ENCODE measurements at places on chromosomes 1 and 21.

GRCh38 chr1:31912839-31913239 is 25.3 kb downstream of the PTP4A2 start:
- DNase-seq = no peak

GRCh38 chr1:30275926-30276764 is 447.2 kb downstream of the MATN1 start:
- no peak for DNase-seq

GRCh38 chr1:190475421-190476141 is 2.1 kb downstream of the BRINP3 start:
- DNase-seq = no peak

DNA sequence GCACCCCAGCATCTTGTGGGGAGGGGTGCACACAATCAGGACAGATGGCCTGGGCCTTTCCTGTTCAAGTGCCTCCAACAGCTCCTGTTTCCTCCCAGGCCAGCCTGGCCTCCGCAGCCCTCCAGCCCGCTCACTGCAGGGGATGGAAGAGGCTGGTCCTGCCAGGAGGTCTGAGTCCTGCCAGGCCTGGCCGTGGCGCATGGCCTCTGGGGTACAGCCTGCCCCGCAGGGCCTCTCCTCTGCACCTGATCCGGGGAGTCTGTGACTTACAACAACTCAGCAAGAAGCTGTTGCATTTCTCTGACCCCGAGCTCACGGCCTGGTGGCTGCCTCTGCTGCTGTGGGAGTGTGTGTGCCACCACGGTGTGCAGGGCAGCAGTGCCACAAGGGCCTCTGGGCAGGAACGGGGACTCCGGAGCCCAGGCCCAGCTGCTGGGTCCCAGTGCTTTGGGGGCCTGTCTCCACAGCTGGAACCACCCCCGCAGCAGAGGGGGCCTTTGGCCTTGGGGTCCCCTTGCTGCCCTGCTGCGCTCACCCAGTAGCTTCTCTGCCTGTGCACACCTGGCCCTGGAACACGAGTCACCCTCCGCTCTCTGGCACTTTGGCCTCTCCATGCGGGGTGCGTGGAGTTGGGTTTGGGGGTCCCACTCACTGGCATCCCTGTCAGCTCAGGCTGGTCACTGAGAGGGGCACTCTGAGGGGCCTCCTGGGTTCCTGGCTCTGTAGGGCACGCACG is 17.4 kb upstream of the LRRC3 start:
- no peak for DNase-seq

- no peak for DNase-seq
These were observed 73.3 kb downstream of the HSF2BP start for GRCh38 chr21:43585924-43586413.

GRCh38 chr1:63523738-63524137 is 413 bp downstream of the EFCAB7 start:
- DNase-seq = no peak

DNA sequence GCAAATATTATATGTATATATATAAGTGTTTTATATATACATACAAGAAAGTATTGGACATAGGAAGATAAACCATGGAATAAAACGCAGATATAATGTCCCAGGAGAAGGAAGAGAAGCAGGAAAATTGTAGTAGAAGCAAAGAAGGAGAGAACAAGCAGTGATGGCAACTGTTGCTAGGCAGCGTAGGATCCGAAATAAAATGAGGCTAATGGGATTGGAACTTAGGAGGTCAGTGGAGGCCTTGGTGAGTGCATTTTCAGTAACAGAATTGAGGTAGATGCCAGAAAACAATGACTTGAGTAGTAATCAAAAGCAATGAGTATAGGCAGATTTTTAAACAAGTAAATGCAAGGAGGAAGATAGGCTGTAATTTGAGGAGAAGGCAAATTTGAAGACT is 265.8 kb downstream of the LRRC7 start:
- no peak for DNase-seq

DNA sequence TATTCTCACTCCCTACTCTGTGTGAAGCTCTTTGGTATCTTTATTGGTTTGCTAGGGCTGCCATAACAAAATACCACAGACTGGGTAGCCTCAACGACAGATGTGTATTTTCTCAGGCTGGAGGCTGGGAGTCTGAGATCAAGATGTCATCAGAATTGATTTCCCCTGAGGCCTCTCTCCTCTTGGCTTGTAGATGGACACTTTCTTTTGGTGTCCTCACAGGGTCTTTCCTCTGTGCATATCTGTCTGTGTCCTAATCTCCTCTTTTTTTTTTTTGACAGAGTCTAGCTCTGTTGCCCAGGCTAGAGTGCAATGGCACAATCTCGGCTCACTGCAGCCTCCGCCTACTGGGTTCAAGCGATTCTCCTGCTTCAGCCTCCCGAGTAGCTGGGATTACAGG is 71.4 kb upstream of the KCNJ6 start:
- no peak for DNase-seq

DNA sequence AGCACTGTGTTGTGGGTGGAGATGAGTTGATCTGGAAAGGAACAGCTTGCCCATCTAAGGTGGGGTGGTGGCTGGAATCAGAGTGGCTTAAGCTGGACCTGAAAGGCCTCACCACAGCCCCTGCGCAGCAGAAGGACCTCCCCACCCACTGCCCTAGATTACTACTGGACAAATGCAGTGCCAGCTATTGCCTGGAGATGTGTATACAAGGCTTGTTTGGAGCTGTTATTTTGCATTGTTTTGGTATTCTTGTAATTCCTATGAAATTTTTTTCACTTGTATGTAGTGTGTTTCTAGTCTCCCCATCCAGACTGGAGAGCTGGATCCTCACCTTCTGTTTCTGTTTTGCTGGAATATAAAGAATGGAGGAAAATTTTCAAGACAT is 1.3 kb upstream of the SLC30A1 start:
- DNase-seq = no peak

GRCh38 chr1:1889847-1890505 is 911 bp downstream of the GNB1 start:
- DNase-seq = no peak

- DNase-seq = no peak
These were observed 418.9 kb downstream of the PRDM2 start for GRCh38 chr1:14118691-14119485.

- DNase-seq = no peak
These were observed 4.2 kb upstream of the KRTAP12-1 start for GRCh38 chr21:44686000-44686781.

DNA sequence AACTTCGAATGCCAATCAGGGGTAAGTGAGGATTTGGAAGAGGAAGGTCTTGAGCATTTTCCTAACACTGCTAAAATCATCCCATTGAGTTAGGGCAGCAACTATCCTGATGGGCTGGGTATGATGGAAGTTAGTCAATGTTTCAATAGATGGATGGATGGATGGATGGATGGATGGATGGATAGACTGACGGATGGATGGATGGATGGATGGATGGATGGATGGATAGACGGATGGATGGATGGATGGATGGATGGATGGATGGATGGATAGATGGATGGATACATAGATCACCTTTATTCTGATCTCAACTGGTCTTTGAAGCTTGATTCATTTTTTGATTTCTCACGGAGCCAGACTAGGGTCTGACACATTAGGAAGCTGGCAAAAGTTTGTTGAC is 2.3 kb upstream of the CLDN14 start:
- no peak for DNase-seq

DNA sequence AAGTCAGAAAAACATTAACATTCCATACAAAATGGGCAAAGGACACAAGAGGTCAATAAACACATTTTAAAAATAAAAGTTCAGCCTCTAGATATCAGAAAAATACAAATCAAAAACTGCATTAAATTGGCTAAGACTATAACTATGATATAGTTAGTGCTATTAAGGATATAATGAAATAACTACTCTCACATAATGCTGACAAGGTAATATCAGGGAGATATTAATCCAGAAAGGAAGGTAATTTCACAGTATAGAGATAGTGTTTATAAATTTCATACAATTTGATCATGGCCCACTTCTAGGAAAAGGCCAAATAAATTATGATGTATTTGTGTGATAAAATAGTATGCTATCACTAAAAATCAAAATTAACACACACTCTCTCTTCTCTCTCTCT is 61.8 kb downstream of the LBR start:
- no peak for DNase-seq

DNA sequence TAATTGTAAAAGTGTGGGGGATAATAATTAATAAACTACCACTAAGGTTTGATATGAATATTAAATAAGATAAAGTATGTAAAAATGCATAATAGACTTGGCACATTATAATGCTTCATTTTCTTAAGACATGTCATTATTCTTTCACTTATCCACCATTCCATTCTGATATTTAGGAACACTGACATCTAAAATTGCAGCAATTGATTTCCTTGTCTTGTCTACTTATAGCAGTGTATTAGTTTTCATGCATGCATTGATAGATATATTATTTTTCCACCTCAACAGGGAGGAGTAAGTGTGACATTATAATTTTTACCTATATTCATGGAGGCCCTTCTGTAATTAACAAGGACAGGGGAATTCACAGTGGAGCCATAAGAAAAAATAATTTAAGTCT is 41.6 kb upstream of the RGS4 start:
- DNase-seq = no peak

- no peak for DNase-seq
These were observed 125.3 kb upstream of the CACYBP start for GRCh38 chr1:174874331-174875053.

DNA sequence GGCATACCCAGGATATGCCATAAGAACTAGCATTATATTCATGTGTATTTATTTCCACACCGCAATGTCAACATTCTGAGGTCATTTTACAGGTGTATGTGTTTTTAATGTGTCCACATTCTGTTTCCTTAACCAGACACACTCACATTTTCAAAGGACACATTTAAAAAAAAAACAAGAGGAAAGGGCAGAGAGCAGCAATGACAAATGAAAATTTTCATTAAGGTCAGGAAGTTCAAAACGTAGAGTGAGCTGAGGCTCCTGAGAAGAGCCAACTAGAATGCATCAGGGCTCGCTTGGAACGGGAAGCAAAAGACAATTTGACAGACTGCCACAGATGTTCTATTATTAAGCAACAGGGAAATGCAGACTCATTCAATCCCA is 4.8 kb upstream of the GNPAT start:
- DNase-seq = no peak

GRCh38 chr1:84853741-84854721 is 39.0 kb downstream of the LPAR3 start:
- no peak for DNase-seq

DNA sequence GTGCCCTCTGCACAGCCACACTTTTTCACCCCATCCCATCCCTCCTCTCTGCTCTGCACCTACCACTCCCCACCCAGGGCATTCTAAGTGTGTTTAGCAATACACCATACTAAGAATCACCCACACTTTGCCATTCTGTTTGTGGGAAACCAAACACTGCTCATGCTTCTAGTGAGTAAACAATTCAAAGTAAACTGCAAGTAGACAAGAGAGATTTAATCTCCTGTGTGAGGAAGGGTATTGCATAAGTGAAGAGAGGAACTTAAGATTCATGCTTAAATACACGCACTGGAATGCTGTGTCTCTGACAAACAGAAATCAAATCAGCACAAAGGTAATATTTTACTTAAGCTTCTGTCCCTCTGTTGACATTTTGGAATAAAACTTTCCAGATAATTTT is 4.8 kb upstream of the EDARADD start:
- no peak for DNase-seq

DNA sequence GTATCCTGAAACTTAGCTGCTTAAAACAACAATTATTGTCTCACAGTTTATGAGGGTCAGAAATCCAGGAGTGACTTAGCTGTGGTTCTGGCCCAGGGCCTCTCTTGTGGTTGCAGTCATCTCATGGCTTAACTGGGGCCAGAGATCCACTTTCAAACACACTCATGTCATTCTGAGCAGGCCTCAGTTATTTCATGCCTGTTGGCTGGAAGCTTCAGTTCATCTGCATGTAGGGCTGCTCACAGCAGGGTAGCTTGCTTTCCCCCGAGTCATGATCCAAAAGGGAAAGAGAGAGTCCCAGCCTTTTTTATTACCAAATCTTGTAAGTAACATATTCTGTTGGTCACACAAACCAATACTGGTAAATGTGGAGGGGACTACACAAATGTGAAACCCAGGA is 96.6 kb upstream of the B3GALT2 start:
- DNase-seq = no peak

DNA sequence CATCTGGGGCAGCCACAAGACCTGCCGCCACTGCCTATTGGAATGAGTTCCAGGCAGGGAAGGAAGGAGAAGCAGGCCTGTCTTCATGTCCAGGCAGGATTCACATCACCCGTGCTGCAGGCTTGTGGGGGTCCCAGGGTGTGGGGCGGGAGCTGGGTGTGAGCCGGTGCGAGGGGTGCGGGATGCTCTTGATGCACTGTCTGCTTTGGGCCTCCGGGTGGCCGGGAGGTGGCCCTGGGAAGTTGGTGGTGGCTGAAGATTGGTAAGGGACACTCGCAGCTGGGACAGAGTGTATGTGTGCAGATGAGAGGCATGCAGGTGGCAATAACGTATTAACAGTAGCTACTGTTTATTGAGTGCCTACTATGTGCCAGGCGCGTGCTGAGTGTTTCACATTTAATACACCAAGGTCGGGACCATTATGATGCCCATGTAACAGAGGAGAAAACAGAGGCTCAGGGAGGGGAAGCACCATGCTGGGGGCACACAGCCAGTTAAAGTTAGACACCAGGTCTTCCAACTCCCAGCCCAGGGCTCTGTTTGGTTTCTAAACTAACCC is 3.3 kb downstream of the CROCC start:
- DNase-seq = no peak
